ENCODE measurements at places on chromosomes 12 and 14. TPM values are rescaled to one million over a fixed set of nuclear protein-coding genes. Genes with fewer than 3 reads are reported as not detected.

Gene PTPRR
- total RNA-seq: 0.78 TPM

GRCh38 chr14:98077176-98077575 is 1194.8 kb downstream of the BCL11B start:
- no peak for DNase-seq

Gene TAS2R30
- 1.4 TPM for total RNA-seq

Gene LALBA
- total RNA-seq: not detected

DNA sequence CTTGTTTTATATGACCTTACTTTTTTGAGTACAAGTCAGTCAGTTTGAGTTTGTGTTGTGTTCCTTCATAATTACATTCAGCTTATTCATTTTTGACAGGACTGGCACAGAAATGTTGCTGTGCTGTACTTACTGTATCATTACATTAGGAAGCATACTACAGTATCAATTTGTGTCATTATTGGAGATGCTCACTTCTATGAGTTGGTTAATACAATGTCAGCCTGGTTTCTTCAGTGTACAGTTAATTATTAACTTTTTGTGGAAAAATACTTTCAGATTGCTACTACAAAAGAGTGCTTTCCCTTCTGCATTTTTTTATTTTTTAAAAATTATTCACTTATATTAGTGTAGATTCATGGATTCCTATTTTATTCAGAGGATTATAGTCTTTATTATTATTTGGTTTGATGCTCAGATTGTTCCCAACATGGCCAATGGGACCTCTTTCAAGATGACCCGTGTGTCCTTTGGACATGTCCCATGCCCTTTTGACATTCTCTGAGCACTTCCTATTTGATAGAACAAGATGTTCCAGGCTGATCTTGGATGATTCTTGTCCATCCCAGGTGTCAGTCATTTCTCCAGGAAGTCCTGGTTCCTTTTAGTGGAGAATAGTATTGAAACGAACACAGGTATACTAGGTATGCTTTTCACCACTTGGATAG is 66.6 kb downstream of the MON2 start:
- DNase-seq: no peak

Gene KIF5A
- 0.09 TPM for total RNA-seq

DNA sequence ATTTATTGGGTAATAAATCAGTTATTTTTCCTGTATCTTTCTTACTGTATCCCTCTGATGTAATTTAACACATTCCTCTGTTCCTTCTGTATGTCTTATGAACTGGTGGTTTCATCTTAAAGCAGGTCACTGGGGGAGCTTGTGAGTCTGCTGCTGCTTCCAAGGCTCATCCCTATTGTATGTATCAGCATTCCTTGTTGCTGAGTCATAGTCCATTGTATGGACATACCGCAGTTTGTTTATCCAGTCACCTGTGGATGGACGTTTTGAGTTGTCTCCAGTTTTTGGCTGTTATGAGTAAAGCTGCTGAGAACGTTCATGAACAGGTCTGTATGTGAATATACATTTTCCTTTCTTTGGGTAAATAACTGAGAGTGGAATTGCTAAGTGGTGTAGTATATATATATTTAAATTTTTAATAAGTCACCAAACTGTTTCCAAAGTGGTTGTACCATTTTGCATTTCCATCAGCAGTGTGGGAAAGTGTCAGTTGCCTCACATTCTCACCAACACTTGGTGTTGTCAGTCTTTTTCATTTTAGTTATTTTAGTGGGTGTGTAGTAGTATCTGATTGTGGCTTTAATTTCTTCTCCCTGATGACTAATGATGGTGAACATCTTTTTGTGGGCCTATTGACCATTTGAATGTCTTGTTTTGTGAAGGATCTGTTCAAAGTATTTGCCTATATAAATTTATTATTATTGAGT is 82.7 kb downstream of the BEGAIN start:
- no peak for DNase-seq

DNA sequence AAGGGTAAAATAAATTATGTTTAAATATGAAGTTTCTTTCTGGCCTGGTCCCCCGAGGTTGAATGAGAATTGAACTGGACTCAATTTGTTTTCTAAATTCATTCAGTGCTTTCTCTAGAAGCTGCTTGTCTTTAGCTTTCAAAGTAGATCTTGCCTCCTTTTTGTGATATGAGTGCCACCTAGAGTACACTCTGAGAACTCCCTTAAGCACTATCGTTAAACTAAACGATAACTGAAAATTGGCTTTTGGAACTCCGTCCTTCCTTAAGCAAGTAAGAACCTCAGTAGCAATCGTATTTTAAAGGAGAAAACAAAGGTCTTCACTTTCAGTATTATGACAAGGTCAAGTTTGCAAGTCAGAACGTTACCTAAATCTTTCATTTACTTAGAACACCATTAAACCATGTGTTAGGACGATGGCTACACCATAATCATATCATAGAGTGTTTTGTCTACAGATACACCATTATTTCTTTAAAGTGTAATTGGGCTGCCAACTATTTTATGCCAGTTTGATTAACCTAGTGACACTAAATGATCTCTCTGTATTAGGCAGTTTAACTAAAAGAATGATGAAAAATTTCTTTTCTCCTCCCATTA is 364.8 kb downstream of the SNAPC1 start:
- peak; percentile 58 for DNase-seq

DNA sequence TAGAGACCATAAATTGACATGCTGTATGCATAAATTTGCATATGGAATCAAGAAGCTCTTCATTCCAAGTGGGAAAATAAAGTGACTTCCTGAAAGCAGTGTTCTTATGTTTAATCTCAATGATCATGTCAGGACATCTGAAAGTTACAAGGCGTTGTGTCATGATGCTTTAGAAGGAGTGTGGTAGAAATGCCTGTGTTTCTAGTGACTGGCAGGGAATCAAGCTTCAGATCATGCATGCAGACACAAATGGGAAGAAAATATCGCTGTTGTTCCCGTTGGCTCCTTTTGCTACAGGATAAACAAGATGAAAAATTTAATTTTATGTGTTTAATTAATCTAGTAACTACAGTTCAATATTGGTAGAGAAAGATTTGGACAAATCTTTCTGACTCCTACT is 298.1 kb upstream of the SYT1 start:
- no peak for DNase-seq

DNA sequence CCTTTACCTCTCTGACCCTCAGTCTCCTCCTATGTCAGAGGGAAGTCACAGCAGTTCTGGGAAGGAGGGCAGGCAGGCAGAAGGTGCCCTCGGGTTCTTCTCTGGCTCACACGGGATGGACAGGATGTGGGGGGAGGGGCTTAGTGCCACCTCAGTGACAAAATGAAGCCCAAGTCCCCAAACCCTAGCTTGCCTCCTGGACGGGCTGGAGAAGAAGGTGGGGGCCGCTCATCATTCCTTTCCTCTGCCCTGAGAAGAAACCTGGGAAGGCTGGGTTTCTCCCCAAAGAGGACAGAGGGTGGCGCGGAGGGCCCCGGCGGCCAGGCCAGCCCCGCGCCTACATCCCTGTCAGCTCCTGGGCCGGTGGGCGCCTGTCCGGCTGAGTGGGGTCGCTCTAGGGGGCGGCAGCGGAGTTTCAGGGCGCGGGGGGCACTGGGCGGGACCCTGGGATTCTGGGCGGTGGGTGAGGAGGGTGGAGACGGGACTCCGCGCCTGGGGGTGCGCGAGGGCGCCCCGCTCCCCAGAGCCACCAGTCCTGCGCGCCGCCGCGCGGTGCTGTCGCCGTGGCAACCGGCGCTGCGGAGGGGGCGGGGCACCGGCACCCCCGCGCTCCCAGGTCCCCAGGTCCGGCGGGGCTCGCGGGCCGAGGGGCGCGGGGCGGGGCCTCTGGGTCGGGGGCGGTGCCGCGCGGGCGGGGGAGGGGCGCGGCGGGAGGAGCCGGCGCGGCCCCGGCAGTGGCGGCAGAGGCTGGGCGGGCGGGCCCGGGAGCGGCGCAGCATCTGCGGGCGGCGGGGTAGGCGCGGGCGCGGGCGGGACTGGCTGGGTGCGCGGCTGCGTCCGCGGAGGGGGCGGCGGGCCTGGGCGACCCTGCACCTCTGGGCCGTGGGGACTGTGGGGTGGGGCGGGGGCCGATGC is at the start of gene TMEM121:
TSS of gene TMEM121 (plus strand) at position 723 of the 915 bp plus-strand sequence. CDS start 2,252 bp downstream, outside the sequence.
- no peak for DNase-seq

DNA sequence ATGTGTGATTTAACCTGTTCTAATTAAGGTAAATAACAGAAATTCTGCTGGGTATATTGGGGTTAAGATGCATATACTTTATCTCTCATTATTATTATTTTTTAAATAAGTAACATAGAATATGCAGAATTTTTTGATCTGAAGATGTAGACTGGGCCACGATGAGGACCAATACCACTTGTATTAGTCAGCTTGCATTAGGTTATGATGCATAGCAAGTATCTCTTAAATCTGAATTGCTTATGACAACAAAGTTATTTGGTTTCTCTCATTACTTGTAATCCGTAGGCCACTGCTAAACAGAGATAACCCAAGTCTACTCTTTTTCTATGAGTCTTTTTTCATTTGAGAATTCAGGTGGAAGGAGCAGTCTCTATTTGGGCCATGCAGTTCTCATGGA is 145.5 kb upstream of the NOVA1 start:
- no peak for DNase-seq

- DNase-seq: no peak
Measured at GRCh38 chr12:64680235-64680634, 69.9 kb downstream of the RASSF3 start.

Gene CCDC175
- 0.12 TPM for total RNA-seq

GRCh38 chr14:89405712-89406111 is 11.3 kb downstream of the FOXN3 start:
- no peak for DNase-seq

DNA sequence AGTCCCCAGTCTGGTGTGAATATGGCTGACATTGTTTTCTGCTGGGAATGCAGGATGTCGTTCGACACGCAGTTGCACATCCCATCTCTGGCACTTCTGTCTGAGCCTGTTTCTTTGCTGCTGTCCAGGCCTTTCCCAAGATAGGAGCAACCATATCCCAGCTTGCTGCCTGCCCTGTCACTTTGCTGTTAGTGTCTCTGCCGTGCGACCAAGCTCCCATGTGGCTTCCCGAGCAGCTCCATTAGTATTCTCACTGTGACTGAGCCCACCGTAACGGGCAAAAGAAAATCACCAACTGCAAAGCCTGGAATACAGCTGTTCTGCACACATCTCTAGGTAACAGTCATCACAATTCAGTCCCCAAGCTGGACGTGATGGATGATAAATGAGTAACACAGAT is 66.0 kb upstream of the CPSF6 start:
- DNase-seq: no peak

All from NCI-H460 (cell line).